ENCODE measurements at places on chromosomes 1 and 21.

- no peak for DNase-seq
Measured at GRCh38 chr1:113439277-113439670, 49.0 kb downstream of the MAGI3 start.

DNA sequence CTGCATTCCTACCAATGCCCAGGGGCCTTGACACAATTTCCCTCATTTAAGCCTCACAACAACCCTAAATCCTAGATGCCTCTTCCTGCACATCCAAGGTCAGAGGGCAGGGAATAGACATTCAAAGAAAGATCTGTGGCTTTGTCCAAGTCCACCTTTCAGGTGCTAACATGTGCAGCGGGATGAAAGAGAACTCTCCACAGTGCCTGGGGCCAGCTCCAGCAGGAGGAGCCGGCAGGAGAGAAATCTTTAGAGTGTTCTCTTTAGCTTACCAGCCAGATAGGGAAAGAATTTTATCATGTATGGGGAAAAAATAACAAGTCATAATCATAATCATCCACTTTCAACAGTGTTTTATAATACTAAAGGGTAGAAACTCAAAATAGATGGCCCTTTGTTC is 319.7 kb downstream of the MATN1 start:
- DNase-seq = no peak

GRCh38 chr21:45060089-45060488 is 14.3 kb upstream of the ADARB1 start:
- DNase-seq = no peak

- DNase-seq = no peak
Measured at GRCh38 chr1:41093826-41094225, 72.3 kb upstream of the SLFNL1 start.

DNA sequence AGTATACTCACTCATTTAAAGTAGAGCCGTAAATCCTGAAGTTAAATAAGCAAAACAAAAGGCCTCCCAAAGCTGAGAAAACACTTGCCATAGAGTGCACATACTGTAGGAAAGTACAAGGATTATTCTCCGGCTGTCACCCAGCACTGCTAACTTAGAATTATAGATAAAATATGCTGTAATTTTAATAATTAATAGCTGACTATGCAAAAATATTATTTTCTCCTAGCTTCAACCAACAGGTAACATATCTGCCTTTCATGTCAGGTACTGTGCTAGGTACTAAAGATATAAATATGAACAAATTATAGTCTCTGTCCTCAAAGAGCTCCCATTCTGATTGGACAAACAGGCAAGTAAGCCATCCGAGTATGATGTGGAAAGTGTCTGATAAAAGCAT is 233.2 kb downstream of the FGGY start:
- no peak for DNase-seq

GRCh38 chr1:205589046-205589445 is 42.8 kb downstream of the ELK4 start:
- DNase-seq = no peak

GRCh38 chr1:226736908-226737818 is 1.9 kb downstream of the ITPKB start:
- DNase-seq = peak; percentile 76

DNA sequence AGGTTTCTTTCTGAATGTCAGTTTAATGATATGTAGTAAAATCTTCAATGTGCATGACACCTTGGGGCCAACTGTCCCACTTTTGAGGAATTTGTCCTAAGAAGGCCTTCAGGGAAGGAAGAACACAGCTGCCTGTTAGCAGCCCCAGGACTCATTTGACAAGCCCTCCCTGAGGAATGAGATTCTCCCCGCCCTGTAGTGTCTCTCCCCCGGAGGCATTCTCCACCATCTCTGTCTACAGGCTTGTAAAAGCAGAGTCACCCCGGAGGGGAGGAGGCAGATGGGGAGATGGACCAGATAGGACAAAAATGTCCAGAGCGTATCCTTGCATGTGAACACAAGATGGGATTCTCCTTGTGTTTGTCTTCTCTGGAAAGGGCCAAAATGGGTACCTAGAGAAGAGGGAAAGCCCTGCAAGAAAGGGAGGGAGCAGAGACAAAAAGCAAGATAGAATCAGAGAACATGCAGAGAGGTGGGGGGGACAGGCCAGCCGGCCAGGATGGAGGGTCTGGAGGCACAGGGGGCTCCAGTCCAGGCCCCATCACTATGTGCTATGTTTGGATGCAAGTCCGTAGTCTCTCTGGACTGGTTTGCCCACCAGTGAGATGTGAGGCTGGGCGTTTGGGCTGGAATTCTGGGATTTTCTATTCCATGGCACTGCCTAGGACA is 12.0 kb upstream of the WNT3A start:
- no peak for DNase-seq

- DNase-seq = no peak
Measured at GRCh38 chr1:151509350-151510019, 1.7 kb upstream of the CGN start.

DNA sequence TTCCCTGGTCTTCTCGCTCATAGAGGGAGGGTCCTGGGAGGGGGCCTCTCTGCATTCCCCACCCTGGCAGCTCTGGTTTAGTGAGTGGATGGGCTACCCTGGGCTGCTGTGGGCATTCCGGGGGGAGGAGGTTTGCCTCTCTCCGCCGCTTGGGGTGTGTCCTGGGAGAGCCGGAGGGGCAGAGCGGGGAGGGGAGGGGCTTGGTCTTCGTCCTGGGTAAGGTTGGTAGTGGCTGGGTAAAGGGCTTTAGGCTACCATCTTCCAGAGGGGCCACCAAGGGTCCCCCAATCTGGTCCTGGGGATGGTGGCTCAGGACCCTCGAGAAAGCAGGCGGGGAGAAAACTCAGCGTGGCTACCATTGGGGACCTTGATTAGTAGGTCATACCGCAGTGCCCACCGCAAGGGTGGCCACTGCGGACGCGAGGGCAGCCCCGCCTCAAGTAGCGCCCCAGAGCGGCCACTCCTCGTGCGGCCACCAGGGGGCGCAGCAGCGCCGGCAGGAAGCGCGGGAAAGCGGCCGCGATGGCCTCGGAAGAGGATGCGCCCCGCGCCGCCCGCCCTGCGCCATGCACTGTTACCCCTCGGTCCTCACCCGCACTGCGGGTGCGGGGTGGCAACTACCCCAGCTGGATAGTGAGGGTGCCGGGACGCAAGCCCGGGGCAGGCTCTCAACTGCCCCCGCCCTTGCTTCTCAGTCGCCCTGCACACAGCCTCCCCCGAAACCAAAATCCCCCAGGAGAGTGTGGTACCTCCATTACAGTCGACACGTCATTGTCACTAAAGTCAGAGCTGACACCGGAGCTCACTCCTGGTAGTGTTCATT is 44.1 kb upstream of the SLC25A33 start:
- peak; percentile 42 for DNase-seq

GRCh38 chr1:8482979-8483381 is 165.1 kb downstream of the SLC45A1 start:
- DNase-seq = no peak

- DNase-seq = no peak
Measured at GRCh38 chr1:112370996-112371395, 25.0 kb upstream of the CTTNBP2NL start.

GRCh38 chr1:48643193-48643592 is 133.5 kb downstream of the BEND5 start:
- no peak for DNase-seq

GRCh38 chr1:201436393-201436792 is 14.9 kb upstream of the TNNI1 start:
- DNase-seq = no peak

DNA sequence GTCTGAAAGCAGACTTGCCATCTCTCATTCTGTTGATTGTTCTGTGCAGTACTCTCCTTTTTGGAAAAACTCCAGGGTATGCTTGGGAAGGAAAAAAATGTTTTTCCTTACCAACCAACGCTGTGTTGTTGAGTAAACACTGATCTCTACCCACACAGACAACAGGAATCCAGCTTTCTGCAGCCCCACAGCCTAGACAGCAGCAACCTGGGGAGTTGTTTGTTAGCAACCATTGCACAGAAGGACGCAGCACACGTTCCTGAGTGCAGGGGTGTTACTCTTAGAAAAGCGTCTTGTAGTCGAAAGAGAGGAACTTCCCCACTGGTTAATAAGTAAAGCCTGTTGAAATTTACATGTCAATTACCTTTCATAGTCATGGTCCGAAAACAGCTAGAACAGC is 56.6 kb downstream of the SMYD2 start:
- no peak for DNase-seq

- DNase-seq = no peak
Measured at GRCh38 chr1:31932491-31933316, 5.5 kb downstream of the PTP4A2 start.

DNA sequence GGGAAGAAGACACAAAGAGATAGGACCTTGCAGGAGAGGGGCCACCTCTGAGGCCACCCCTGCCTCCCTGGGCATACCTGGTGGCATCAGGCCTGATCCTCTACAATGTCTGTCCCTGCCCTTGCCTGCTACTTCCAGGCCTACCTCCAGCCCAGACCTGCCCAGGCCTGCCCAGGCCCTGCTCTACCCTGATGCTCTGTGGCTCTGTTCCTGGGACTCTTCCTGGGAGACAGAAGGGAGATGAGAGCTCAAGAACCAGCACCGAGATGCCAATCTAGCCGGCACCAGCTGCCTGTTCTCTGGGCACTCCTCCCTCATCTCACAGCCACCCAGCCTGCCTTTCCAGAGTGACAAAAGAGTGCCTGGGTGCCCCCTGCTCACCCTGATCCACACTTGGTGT is 2.7 kb downstream of the CELF3 start:
- DNase-seq = no peak

DNA sequence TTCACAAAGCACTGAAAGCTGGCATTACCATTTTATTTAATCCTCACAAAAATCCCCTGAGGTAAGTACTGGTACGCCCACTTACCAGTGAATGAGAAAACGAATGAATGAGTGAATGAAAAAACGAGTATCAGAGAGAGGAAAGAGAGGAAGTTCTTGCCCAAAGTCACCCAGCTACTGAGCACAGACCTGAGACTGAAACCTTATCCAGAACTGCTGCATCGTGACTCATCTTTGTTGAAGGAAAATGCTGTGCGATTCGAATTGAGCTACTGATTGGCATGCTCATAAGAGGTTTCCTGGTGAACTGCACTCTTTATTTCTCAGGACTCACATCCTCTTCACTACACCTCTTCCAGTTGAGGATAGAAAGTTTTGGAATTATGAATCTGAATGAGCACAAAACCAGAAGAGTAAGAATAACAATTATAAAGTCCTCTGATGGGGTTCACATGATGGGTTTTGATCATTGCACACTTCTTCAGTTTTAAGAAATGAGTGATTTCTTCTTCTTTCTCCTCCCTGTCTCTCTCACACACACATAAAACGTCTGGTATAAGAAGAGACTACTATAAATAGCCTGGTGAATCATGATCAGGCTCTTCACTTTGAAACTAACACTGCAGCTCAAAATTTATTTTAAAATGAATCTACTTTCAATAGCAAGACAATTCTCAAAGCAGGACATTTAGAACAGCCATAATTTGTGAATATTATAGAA is 32.1 kb downstream of the IL12RB2 start:
- DNase-seq = no peak

DNA sequence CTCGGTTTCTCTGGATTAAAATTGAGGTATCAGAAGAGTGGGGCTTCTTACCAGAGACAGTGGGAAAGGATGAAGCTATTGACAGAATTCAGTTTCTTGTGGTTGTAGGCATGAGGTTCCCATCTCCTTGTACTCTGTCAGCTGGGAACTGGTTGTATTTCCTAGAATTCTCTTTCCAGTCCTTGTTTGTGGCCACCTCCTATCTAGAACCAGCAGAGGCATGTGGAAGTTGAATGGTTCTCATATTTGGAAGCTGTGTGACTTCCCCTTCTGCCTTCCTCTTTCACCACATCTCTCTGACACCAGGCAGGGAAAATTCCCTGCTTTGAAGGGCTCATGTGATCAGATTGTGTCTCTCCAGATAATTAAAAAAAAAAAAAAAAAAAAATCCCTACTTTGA is 457.7 kb upstream of the ADAMTS5 start:
- no peak for DNase-seq

- no peak for DNase-seq
Measured at GRCh38 chr1:14827870-14828269, 229.4 kb downstream of the KAZN start.

DNA sequence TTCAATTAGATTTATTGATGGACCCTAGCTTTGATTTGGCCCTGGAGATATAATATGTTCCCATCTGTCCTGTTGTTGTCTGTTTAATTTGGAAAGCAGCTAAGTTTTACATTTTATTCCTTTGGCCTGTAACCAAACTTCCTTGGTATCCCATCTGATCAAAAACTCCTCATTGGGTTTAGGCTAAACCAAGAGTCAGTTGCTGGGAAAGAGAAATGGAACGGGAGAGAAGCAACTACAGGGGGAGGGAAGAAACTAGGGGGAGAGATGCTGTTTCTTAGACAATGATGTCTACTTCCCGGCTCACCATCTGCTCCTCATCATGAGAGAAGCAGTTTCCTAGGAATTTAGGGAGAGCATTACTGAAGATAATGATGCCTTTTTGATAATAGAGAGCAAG is 141.8 kb downstream of the SYT2 start:
- no peak for DNase-seq

Measured in Peyer's patch (tissue), 4 donors.